CD4-positive, alpha-beta T cell (primary cell): ENCODE measurements at places on chromosomes 6 and 20.

GRCh38 chr6:16535564-16535963 is 225.7 kb downstream of the ATXN1 start:
- DNase-seq = no peak

- no peak for DNase-seq
These were observed 120.9 kb downstream of the CFAP61 start for GRCh38 chr20:20173254-20173653.

DNA sequence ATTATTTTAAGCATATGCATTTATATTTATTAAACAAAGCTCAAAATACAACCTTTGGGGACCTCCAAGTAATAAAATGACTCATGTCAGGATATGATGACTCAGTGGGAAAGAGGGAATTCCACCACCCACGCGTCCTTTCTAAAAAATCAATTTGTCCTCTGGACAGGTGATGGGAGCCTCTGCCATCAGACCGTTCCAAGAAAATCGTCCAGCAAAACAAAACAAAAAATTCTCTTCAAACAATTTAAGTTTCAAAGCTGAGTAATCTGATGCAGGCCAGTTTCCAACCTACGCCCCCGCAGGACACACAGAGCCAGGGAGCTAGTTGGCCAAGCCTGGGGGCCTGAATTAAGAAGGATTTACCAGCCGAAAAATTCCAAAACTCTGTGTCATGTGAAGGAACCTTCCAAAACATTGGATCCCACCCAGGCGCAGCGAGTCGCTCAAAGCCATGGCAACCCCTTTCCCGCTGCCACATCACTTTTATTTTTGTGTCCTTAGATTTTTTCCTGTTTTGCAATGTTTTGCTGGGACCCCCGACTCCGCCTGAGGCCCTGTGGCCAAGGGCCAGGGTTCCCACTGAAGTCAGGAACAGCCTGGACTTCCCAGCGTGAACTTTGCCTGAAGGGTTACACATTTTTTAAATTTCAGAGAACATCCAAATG is 95.3 kb downstream of the NFATC2 start:
- DNase-seq = no peak

DNA sequence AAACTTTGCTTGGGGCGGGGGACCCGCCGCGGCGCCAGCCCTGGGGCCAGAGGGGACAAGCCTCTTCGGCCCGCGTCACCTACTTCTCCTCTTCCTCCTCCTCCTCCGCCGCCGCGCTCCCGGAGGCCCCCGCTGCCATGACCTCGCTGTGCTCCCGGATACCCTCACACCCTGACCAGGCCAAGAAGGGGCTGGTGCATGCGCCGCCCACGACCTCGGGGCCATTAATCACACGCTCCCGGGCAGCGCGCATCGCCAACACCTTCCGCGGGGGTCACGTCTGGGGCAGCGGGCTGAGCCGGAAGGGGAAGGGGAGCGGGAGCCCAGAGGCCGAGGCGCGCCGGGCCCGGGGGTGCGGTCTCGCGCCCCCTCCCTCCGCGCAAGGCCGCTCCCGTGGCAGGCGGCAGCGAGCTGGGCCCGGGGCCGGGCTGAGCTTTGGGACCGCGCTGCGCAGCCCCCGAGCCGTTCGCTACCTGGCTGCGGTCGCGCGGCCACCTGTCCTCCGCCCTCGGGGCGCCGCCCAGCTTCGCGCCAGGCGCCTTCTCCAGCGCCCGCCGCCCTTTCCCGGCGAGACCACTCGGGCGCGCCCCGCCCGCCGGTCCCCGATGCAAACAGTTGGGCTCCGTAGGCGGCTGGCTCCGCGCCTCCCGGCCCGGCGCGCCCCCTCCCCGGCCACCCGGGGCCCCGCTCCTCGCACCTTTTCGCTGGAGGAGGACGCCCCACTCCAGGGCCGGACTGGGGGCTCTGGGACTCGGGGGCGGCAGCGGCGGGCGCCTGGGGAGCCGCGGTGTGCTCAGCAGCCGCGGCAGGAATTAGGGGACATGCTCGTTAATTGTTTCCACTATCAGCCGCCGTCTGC is 575 bp upstream of the CNR1 start:
- no peak for DNase-seq

DNA sequence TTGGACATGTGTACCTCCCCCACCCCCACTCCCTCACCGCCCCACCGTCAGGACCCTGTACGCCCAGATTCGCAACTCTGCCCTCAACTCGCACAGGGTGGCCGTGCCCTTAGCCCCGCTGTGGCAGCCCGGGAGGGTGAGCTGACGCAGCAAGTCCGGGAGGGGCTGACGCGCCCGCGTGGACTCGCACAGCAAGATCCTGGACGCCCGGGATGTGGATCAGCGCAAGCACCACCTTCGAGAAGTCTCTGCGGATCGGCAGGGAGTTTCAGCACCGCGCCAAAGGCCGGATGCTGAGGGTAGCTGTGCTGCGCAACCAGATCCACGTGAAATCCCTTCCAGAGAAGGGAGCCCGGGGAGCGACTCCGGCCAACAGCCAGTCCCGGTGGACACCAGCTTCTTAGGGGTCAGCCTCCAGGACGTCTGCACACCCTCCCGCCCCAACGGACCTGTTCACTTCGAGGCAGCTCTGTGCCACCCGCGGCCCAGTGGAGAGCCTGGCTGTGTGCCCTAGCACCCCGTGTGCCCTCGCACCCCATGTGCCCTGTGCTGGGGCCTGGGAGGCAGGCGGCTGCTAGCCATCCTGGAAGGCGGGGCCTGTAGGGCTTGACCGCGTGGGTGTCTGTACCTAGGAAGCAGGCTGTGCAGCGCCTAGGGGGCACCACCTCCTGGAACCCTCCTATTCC is 6.7 kb upstream of the GJA10 start:
- no peak for DNase-seq

DNA sequence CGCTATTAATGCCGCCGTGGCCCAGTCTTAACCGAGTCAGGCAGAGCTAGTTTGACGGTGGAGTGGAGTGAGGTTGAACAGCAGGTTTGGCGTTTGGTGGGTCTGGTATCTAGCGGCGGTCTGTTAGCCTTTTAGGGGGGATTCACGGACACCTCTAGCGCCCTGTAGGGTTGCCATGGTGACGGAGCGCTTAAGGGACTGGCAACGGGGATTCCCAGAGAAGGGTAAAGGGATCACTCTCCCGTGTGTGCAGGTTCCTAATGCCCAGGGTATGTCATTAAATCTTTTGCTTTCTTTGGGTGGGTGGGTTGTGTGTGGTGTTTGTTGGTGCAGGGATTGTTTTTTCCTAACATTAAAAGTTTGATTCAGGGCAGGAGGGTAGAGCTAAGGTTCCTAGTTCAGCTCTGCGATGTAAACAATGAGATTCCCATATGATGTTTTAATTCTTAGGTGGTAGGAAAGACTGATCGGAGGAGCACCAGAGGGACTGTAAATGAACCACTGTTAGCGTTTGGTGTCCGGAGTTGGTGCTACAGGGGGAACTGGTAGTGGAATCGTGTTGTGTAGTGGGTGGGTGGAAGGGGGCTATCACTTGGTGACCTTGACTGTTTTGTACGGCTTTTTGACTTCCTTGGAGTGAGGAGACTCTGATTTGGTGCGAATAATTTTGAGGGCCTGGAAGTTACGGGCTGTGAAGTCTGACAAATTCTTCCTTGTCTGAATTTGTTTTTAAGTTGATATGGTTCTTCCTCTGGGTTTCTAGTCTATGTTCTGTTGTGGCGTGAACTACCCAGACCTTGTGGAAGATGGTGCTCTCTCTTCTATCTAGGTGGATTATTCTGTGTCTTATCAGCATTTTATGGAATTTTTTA is 5.0 kb downstream of the BRD2 start:
- DNase-seq = peak; percentile 50

GRCh38 chr20:44862286-44862685 is 23.2 kb upstream of the YWHAB start:
- no peak for DNase-seq

- DNase-seq = no peak
These were observed at the start of gene TCF21 for GRCh38 chr6:133888929-133889556. Gene TCF21, plus strand, starts transcription at chr6:133889113. Its CDS starts 285 bp downstream, at chr6:133889398.

DNA sequence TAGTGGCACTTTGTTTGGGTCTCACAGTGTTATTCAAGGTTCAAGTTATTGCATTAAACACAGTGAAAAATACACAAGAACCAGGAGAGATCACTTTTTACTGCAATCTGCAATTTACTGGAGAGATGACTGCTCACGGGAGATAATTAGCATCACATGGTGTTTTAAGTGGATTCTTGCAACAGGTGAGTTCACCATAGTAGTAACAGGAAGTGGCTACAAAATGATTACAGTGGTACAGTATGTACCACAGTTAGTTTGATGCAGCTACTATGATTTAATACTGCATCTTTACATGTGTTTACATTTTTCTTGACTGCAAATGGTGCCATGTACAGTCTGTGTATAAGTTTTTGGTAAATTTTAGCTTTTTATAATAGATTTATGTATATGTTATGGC is 96.5 kb upstream of the SCP2D1 start:
- DNase-seq = no peak

DNA sequence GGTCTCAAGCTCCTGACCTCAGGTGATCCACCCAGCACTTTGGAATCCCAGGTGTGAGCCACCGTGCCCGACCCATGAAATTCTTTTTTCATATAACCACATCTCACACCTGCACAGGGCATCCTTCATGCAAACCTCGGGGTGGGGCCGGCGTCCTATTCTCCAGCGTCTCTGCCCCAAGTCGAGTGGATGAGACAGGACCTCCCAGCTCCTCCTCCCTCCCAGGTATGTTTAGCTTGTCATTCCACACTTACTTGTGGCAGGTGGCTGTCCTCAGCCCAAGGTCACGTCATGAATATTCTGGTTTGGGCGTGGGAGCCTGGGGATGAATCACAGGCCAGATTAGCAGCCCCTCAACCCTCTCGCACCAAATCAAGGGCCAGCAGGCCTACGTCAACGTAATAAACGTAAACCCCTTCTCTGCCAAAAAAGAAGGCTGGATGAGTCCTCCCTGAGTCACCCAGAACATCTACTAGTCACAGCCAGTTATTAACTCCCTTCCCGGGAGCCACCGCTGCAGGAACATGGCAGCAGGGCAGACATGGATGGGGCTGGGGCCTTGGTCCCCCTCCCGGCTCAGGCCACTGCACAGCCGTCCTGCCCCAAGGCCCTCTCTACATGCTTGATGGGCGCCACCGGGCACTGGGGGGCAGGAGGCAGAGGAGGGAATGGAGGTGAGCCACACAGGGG is 91.7 kb downstream of the YTHDF1 start:
- DNase-seq = peak; percentile 19

GRCh38 chr20:52031206-52031562 is 160.4 kb downstream of the ZFP64 start:
- DNase-seq = no peak

DNA sequence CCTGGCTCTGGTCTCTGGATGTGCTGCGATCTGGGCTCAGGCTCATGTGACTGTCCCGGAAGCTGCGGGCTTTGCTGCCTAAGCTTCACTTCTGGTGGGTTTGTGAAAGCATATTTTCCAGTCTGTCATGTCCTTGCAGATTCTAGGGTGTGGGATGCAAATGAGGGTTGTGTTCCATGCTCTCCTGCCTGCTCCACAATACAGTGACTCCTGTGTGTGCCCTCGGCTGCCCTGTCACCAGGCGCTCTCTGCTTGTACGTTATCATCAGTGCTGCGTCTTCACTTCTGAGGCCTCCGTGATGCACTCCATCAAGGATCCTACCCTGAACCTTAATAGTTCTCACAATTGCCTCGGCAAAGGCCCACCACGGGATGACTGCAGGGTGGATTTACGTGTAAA is 84.2 kb downstream of the TTLL2 start:
- DNase-seq = no peak

DNA sequence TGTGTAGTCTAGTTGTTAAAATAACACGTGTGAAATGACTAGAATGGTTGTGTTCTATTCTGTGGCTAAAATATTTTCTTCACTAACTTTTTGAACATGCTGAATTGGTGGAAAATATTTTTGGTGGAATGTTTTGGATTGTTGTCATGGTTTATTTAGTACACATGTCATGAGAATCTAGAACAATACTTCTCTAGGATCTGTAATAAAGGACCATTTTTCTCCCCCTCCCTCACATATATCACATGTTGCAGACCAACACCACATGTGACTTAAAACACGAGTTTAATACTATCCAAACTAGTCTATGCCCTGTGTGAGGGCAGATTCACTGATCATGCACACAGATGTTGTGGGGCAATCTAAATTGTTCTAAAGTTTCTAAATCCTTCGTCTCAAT is 29.2 kb downstream of the FIG4 start:
- no peak for DNase-seq
